HS-27A (cell line): ENCODE measurements at places on chromosomes 6 and 20.
A peak's percentile ranks its signal among the peaks of the same experiment; 100 is the strongest.

GRCh38 chr20:37342231-37343177, 3.4 kb upstream of the SRC start:
- DNase-seq: no peak

GRCh38 chr20:53578492-53579222, 15.0 kb downstream of the ZNF217 start:
- peak; percentile 94 for DNase-seq

DNA sequence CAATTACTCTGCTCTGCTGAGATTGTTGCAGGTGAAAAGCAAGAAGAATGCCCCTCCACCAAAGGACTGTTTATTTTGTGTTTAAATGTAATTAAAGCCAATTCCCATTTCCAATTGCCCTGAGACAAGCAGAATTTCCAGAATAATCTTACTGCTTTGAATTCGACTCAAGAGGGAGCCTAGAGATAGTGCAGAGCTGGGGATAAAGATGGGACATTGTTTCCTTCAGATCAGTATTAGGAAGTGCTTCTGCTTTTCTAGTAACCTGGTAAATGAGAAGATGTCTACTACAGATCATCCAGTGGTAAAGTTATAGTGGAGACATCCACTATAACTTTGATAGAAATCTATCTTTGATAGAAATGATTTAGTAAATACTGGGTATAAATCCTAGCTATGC, 326.9 kb downstream of the UBE3D start:
- no peak for DNase-seq

GRCh38 chr20:13183005-13183404, 38.1 kb upstream of the ISM1 start:
- DNase-seq: no peak

DNA sequence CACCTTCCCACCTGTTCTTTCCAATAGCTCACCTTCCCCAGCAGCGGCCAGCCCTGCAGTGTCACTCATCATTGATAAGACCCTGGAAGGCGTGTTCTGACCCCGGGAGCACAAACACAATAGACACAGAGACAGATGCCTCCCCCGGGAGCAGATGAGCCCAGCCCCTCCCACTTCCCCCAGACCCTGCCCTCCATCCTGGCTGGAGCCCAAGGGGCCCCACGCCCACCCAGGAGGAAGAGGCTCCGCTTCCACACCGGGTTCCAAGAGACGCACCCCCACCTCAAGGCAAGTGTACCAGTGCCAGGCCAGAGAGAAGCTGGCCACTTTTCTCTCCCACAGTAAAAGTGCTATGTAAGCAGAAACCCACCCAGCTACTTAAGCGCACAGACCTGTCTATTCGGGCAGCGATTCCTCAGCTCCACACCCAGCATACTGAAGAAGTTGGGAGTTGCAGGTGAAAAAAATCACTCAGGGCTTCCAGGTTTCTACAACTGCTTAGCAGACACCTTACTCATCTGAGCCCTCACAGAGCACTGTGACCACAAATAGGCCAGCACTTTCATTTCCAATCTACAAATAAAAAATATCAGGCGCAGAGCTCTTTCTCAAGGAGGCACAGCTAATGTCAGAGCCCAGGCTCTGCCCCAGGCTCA, 93.4 kb upstream of the NXT1 start:
- DNase-seq: no peak

GRCh38 chr6:17291778-17292177, 10.6 kb downstream of the RBM24 start:
- no peak for DNase-seq

GRCh38 chr6:5435449-5435848, 174.1 kb downstream of the FARS2 start:
- DNase-seq: no peak

GRCh38 chr20:58718729-58719128, 26.1 kb downstream of the NPEPL1 start:
- DNase-seq: no peak

DNA sequence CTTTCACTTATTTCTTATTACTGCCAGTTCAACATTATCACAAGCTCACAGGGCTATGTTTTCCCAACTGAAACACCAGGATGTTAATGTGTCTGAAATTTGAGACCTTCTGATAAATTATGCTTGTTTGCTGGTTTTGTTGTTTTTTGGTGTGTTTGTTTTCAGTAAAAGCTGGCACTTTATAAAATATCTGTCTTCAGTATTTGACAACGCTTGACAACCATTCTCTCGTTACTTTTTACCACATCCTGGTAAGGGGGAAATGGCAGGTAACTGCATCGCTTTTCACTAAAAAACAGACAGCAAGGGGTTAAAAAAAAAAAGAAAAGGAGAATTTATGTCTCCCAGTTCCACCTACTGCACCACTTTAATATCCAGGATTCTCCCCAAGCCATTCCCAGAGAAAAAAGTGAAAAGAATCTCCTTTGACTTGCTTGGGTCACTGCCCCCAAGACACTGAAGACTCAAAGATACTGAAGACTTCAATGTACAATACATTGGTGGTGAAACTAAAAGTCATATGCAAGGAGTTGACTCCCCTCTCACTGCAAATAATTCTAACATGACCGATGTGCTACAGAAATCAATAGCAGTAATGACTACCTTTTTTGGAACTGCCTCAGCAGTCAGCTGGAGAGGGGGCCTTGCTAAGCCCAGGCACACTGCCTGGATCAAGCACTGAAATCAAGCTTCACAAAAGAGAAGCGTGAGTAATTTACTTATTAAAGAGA, 88.9 kb downstream of the HIVEP2 start:
- DNase-seq: no peak

GRCh38 chr6:16204653-16205376, 33.6 kb upstream of the GMPR start:
- DNase-seq: no peak

- no peak for DNase-seq
Measured at GRCh38 chr20:47359530-47360296, 3.2 kb upstream of the ZMYND8 start.

- DNase-seq: no peak
Measured at GRCh38 chr6:83352424-83353061, 78.3 kb downstream of the ME1 start.

GRCh38 chr6:27280540-27281000, 31.5 kb downstream of the POM121L2 start:
- DNase-seq: no peak

GRCh38 chr20:19850198-19850533, 92.1 kb downstream of the RIN2 start:
- DNase-seq: no peak

DNA sequence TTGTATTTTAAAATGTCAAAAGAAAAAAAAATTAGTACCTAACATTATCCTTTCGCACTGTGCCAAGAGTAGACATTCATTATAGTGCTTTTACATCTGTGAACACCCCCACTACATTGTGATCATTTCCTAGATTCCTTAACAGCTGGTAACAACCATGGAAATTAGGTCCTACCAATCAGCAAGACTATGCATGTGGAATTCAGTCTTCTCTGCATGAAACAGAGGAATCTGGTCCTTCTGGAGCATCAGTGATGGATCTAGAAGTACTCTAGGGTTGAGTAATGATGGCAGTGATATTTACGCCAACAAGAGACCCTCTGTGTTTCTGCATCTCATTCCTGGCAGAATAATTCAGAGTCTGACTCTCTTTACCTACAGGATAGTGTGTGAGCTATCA, 9.4 kb downstream of the OR12D1 start:
- no peak for DNase-seq

- DNase-seq: no peak
Measured at GRCh38 chr20:3171391-3172125, 1.8 kb downstream of the LZTS3 start.

DNA sequence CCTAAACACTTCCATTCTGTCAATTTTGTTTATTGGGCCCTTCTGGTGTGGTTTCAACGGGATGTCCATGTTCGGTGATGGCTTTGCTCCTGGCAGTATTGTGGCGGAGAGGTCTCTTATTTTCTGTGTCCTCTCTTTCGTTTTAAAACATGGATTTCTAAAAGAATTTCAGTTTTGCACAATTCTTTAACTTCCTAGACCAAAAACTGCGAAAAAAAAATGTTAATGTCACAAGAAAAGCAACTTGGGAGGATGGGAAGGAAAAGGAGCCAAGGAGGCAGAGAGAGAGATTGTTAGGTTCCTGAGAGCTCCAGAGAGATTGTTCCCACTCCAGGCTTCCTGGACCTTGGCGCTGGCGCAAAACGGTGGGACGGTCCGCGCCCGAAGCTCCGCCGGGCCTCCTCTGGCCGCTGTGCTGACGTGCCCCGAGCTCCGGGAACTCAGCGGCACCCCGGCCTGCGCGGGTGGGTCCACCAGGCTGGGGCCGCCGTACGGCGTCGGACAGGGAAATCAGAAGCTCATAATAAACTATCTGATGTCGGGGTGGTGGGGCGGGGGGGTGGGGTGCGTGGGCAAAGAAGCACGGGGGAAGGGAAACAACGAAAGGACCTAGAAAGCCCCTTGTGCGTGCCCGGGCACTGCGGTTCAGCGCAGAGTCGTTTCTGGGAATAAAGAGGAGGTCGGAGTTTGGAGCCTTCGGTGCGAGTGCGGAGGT, 951 bp upstream of the OLIG3 start:
- DNase-seq: no peak

- DNase-seq: no peak
Measured at GRCh38 chr6:96394727-96395126, 126.9 kb upstream of the UFL1 start.

- DNase-seq: no peak
Measured at GRCh38 chr6:2764610-2765165, 505 bp upstream of the WRNIP1 start.

DNA sequence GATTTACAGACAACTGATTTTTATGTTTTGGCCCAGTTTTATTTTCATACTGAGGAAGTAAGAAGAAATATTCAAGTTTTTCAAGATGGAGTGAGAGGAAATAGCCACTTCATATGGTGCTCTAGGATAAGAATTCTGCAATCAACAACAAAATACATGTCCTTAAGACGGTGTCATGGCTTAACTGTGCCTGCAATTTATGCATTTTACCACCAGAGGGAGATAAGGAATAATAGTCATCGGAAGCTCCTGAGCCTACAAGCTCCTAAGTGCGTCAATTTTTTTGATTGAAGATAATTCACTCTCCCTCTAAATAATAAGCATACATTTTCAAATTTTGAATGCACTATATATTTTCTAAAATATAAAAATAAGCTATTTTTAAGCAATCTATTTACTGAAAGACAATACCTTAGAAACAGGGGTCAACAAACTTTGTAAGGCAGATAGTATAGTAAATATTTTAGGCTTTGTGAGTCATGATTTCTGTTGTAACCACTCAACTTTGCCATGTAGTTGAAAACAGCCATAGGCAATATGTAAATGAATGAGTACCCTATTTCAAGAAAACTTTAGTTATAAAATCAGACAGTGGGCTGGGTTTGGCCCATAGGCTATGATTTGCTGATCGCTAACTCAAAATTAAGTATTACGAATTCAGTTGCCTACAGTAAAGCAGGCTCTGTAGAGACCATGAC, 230.9 kb upstream of the DTNBP1 start:
- DNase-seq: no peak

DNA sequence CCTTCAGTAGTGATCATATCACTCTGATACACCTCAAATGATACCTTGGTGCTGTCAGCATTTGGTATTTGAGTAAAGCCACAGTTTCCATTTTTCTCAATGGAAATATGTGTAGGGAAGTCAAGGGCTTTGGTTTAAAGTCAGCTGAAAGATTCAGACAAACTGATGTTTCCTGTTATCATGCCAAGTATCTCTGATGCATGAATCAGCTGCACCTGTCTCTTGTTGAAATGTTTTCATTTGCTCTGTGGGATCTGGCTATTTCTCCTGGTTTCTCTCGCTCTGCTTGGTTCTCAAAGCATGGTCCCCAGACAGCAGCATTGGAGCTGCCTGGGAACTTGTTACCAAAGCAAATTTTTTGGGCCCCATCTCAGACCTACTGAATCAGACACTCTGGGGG, 23.5 kb downstream of the ZFP64 start:
- no peak for DNase-seq

GRCh38 chr6:14147891-14148290, 30.3 kb downstream of the CD83 start:
- DNase-seq: no peak

GRCh38 chr6:37174515-37175331, 4.8 kb downstream of the PIM1 start:
- DNase-seq: no peak

GRCh38 chr6:168709390-168709789, 268.4 kb downstream of the SMOC2 start:
- no peak for DNase-seq

GRCh38 chr20:45850926-45851325, 6.3 kb downstream of the ACOT8 start:
- no peak for DNase-seq

DNA sequence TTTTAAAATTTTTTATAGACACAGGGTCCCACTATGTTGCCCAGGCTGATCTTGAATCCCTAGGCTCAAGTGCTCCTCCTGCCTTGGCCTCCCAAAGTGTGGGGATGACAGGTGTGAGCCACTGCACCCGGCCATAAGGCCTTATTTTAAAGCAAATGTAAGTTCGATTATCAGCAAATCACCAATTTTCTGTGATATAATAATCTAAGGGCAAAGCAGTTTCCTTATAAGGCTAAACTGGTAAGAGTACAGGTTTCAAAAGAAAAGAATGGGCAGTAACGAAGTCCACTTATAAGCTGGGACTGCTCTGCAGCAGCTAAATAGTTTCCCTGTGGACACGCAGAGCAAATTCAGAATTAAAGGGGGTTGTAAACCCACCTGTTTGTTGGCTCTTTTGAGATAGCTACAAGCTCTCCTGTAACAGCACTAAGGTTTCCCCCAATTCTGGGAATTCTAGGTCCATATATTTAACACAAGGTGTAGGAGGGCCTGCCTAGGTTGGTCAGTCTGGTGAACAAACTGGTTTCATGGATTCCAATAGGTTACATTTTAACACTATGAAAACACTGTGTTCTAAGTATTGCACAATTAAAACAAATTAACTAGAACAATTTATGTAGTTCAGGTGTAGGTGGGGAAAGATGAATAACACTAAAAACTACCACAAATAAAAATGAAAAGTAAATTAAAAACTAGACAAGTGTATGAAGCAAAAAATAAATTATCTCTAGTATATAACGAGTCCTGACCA, 26.3 kb downstream of the LHFPL5 start:
- DNase-seq: no peak

- DNase-seq: no peak
Measured at GRCh38 chr6:87289571-87289970, 32.8 kb upstream of the SMIM8 start.

DNA sequence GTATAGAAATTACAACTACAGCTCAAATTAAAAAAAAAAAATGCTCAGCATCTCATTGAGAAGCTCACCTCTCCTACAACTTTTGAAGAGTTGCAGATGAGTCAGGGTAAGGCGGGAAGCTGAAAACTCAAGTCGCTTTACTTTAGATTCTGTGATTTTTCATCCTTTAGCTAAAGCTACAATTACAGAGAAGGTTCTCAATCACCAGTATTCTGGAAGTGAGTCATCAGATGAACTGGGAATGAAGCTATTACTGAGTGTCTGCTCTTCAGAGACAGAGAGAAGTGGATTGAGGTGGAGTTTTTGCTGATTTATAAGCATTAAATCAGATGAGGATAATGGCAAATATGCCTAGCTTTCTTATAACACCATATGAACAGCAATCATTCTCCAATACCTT, 91.9 kb downstream of the TFAP2A start:
- DNase-seq: no peak

- no peak for DNase-seq
Measured at GRCh38 chr6:35668096-35668495, 20.6 kb downstream of the FKBP5 start.
